ENCODE measurements at places on chromosomes 6 and 20. TPM values are rescaled to one million over a fixed set of nuclear protein-coding genes. Genes with fewer than 3 reads are reported as not detected.

The FGD2 gene
- total RNA-seq = 45.7 TPM

The RAB32 gene
- total RNA-seq = not detected

The DNMT3B gene
- 18.1 TPM for total RNA-seq

The HCRTR2 gene
- not detected for total RNA-seq

The ADGRF4 gene
- total RNA-seq = not detected

The SLC17A1 gene
- not detected for total RNA-seq

The IRF4 gene
- 291 TPM for total RNA-seq

The TIAM2 gene
- total RNA-seq = 7.3 TPM

The RAD21L1 gene
- total RNA-seq = not detected

The LAMA4 gene
- not detected for total RNA-seq

The UBE2C gene
- total RNA-seq = 222 TPM

The KCNS1 gene
- total RNA-seq = not detected

The MPIG6B gene
- total RNA-seq = not detected

The GABRR2 gene
- 6.7 TPM for total RNA-seq

The TNNC2 gene
- total RNA-seq = not detected

The OXT gene
- total RNA-seq = not detected

The TAF4 gene
- 38.9 TPM for total RNA-seq
